ENCODE measurements at places on chromosomes 12 and 14.

DNA sequence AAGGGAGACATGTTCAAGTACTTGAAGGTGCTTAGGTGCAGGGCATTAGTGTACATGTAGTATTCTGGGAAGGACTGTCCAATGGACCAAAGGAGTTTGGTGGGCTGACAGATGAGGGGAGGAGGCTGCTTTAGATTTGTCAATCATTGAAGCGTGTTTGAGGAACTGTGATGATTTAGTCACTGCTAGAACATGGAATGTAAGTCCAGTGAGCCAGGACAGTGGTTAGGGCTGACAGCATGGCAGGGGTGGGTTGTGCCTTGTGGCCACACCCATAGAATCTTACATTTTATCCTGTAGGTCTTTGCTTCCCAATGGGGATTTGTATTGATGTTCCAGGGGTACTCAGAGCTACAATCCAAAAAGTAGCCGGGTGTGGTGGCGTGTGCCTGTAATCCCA, 24.6 kb downstream of the DIP2B start:
- DNase-seq, result no peak

DNA sequence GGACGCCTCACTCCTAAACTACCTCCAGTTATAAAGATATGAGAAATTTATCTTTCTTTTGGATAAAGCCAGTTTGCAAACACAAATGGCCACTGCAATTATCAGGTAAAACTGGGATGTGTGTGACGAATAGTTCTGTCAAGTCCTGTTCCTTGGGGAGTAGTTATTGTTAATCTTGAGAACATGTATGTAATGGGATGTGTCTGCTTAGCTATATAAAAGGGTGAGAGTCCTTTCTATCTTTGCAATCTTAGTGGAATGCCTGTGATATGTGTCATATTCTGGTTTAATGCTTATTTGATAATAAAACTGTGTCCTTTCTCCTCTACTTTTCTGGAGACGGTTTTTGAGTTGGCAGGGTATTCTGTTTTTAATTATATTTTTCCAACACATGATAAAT, 56.1 kb upstream of the PKP2 start:
- DNase-seq, result no peak

DNA sequence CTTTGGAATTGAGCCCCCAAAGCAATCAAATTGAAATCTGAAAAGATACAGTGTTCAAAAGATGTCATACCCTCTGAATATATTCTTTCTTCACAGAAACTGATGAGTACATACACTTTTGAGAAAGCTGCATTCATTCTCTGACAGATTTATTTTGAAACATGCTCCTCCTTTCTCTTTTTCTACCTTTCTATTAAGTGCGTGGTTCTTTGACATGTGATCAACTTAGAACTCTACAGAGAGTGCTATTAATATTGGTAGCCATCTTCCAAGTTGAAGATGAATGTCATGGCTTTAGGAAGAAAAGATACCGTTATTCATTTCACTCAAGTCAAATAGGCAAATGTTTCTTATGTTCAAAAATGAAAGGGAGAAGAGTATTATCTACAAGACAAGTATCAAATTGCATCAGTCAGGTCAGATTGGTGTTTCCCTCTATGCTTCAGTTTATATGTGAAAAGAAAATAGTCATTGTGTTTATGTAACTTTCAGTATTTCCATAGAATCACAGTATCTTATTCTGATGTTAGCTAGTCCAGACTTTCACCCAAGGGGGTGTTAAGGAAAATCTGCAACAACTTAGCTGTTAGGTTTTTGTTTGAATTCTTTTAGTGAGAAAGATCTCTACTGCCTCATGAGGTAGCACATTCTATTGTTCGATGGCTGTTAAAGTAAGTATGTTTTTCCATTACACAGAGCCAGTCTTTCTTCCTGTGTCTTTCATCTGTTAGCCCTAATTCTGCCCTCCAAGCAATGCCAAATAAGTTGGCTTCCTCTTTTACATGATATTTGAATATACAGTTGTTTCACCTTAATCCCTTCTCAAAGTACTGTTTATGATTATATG, 55.4 kb upstream of the GARIN2 start:
- DNase-seq, result no peak

- peak; percentile 70 for DNase-seq
Observed at GRCh38 chr12:6376079-6376869, 911 bp upstream of the SCNN1A start.

DNA sequence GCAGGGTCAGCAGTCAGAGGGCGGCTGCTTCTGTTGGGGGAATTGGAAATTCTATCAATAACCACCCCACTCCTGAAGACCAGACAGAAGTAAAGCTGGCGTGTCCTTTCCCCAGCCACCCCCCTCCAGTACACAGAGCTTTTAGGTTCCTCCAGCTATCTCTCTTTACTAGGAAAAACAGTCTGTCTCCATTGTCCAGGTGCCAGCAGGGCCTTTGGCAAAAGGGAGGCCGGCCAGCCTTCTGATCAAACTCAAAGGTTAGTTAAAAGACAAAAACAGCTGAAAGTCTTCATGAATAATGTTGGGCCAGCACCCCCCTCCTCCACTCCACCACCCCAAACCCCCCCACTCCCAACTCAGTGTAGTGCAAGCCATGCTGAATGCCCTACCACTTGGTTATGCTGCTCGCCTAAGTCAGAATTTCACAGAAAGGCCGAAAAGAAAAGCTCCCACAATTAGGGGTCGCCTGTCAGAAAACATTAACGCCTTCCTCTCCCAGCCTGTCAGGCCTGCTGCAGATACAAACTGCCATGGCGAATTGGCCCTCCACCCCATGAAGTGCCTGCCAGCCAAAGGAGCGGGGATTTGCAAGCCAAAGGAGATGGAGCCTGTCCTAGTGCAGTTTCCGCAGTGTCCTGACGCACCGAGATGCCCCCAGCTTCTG, 8.9 kb downstream of the ASCL1 start:
- DNase-seq, result no peak

DNA sequence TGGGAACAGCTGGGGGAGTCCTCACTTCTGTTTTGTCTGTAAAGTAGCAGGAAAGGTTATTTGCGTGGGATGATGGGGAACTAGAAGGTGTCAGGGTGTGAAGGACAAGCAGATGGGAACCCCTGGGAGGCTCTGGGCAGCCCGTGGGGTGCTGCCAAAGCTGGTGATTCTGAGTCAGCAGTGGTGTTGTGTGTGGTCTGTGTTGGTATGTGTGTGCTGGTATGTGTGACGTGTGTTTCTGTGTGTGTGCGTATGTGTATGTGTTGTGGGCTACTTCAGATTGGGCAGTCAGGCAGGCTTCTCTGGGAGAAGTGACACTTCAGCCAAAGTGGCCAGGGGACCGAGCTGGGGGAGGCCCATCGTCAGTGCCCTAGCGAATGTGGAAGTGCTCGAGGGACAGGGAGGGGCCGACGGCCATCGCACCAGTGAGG, 15.3 kb upstream of the BDKRB2 start:
- no peak for DNase-seq

- DNase-seq, result no peak
Observed at GRCh38 chr14:103142026-103142425, 18.8 kb downstream of the TNFAIP2 start.

DNA sequence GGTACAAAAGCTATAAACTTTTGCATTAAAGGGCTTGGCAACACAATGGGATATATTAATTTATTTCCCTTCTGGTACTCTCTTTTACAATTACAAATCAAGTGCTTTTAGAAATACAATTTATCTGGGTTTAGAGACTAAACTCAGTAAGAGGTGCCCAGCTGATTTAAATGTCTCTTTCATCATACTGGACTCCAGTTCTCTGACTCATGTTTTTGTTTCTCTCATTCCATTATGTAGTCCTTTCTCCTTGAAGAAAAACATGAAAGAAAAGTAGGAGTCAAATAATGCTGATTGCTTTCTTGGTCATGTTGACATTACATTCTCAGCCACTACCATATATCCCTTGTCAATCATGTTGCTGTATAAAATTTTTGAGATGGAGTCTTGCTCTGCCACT, 36.3 kb upstream of the CFL2 start:
- no peak for DNase-seq

All from breast epithelium (tissue), 4 donors.